ENCODE measurements at places on chromosomes 5 and 9. TPM values are rescaled to one million over a fixed set of nuclear protein-coding genes. Genes with fewer than 3 reads are reported as not detected.

Gene IARS1
- polyA plus RNA-seq = 47.3 TPM

Gene LMX1B
- polyA plus RNA-seq = 0.13 TPM

Gene FBXO4
- 11.1 TPM for polyA plus RNA-seq

Gene CDH6
- polyA plus RNA-seq = 2.4 TPM

Gene SLC4A9
- polyA plus RNA-seq = not detected

Gene F12
- 0.28 TPM for polyA plus RNA-seq

Gene FAM153A
- not detected for polyA plus RNA-seq

Gene KLHL3
- 2.8 TPM for polyA plus RNA-seq

Gene PLAC8L1
- not detected for polyA plus RNA-seq
